ENCODE measurements at places on chromosomes 4 and X.

DNA sequence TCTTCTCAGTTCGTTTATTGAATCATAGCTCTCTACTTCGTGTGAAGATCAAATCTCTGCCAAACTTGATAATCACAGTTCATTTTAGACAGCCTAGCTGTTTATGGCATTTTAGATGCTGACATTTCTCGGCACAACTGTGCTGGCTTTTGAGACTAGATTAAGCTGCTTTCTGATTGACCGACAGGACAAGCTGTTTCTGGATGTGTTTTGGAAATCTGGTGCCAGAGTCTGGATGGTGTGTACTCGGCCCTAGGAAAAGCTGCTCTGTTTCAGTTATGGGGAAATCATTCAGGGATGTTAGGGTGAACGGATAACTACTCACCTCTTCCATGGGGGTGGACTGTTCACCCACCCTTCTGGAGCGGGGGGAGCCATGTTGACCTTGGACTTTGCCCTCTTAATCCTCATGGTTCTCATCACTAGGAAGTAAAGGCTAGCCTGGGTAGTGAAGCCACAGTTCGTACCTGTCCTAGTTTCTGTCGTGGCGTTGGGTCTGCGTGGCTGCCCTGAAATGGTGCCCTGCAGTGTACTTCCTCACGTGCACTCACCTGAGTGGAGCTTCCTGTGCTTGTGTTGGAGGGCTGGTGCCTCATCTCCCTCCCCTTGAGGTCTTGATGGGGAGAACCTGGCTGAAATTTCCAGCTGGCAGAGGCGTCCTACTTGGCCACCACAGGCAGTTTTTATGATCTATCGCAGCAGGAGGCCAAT is 13.7 kb upstream of the WDR1 start:
- no peak for DNase-seq

DNA sequence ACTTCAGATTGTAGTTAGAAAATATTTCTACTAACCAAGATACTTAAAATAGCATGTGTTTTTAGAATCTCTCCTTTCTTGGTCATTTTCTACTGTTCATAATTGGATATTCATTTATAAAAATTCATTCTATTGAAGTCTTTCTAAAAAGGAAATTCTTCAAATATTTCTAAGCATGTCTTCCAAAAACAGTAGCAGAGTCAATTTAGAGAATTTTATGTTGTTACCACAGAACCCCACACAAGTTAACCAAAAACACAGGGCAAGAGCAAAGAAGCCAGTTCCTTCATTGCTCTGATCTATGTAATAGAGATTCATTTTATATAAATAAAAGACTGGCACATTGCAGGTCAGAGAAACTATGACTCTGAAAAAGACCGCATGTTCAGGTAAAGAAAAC is 345.1 kb upstream of the PITX2 start:
- DNase-seq: no peak

DNA sequence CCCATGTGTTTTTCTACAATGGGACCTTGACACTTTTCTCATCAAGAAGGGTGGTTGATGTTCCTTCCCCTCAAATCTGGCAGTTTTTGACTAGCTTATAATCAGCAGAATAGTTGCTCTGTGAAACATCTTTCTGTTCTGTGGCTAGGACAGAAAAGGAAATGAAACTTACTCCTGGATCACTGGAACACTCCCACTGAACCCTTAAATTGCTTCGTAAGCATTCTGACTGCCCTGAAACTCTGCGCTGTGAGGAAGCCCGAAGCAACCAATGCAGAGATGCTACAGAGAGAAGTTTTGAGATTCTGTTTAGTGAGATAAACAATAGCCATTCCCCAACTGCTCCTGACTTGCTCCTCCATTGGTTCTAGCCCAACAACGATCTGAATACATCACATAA is 602.2 kb downstream of the CENPC start:
- no peak for DNase-seq

DNA sequence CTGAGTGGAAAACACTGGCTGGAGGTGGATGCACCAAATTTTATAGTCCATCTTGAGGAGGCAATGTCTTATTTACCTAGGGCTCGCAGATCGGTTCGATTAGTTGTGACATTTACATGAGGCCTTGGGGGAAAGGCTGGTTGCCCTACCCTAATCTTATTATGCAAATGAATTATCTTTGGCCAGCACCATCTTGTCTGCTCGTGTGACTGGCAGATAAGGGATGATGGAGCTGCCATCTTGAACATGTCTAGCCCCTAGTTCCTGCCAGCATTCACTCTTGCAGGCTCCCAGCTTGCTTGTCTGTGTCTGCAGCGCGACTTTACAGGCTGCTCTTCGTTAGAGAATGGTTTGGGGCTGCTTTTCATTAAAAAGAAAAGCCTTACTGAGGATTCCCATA is 61.9 kb downstream of the SEC24B start:
- no peak for DNase-seq

- no peak for DNase-seq
These were observed 263.5 kb downstream of the MAPK10 start for GRCh38 chr4:86096373-86096772.
